ENCODE measurements at places on chromosomes 12 and 14.

GRCh38 chr14:31261859-31262731 lies 54.5 kb upstream of the HECTD1 start:
- DNase-seq: peak; percentile 84

DNA sequence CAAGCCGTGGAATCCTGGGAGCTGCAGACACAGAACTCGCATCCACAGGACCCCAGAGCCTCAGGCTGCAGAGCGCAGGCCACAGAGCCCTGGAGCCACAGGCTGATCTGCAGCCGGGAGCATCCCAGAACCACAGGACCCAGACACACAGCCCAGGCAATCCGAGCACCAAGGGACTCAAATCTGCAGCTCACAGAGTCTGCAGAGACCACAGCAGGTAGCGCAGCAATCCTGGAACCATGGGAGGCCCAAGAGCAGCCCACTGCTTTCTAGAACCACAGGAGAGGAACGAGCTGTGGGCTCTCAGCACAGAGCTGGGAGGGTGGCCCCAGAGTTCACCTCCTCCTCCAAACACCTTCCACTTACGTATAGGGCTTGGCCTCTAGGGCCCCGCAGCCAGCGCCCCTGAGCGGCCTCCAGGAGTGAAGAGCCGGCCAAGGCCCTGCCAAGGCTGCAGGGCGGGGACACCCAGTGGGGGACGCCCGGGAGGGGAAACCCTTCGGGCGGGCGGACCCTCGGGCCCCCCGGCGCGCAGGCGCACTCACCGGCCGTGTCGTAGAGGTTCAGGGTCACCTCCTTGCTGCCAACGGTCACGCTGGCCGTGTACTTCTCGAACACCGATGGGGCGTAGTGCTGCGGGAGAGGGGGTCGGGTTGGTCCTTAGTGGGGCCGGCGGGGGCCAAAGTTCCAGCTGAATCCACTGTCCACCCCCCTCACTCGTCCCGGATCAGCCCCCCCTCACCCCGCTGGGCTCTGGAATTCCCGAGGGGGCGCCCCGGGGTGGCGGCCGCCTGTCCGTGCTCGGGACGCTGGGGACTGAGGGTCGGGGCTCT lies 665 bp downstream of the RHOF start:
- no peak for DNase-seq

- no peak for DNase-seq
Observed at GRCh38 chr12:55780685-55781084, 36.8 kb downstream of the SARNP start.

- DNase-seq: no peak
Observed at GRCh38 chr14:29999013-29999539, 71.4 kb upstream of the PRKD1 start.

- no peak for DNase-seq
Observed at GRCh38 chr12:89355243-89356068, 3.2 kb upstream of the DUSP6 start.

- no peak for DNase-seq
Observed at GRCh38 chr12:63036216-63036973, 101.4 kb upstream of the PPM1H start.

GRCh38 chr12:27604431-27604830 lies 80.4 kb downstream of the PPFIBP1 start:
- DNase-seq: no peak

- DNase-seq: no peak
Observed at GRCh38 chr14:91912035-91912434, 35.5 kb downstream of the FBLN5 start.

DNA sequence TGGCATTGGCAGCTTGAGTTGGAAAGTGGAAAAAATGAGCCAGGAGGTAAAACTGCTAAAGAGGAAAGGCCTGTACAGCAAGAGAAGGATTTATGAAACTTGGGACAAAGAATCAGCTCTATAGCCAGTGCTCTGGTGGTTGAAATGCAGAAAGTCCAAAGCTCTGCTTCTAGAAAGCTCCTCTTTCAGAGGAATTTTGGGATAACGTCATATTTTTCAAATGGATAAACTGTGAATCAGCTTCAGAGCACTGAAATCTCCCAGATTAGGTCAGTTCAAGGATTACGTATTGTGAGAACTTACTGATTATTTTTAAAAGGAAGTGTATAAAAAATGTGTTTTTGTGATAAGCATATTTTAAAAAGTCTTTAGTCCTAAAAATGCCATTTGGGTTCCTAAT lies 203.1 kb upstream of the CNOT2 start:
- no peak for DNase-seq

- no peak for DNase-seq
Observed at GRCh38 chr12:109346920-109347319, 780 bp upstream of the MYO1H start.

GRCh38 chr14:60212503-60213371 lies 36.3 kb upstream of the PPM1A start:
- DNase-seq: no peak

DNA sequence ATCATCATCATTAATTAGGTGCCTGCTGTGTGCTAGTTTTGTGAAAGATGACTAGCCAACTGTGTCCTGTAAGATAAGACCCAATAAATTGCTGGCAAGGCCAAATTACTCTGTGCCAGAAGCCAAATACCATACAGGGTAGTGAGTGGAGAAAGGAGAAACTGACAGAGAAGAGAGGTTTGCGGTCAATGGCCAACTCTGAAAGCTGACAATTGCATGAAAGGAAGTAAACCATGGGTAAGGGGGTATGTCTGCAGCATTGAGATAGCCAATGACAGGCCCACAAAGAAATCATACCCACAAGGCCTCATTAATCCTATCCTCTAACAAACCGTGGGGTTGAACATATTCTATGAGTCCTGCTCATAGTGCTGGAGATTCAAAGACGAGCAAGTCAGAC lies 236.6 kb upstream of the CCDC196 start:
- no peak for DNase-seq

DNA sequence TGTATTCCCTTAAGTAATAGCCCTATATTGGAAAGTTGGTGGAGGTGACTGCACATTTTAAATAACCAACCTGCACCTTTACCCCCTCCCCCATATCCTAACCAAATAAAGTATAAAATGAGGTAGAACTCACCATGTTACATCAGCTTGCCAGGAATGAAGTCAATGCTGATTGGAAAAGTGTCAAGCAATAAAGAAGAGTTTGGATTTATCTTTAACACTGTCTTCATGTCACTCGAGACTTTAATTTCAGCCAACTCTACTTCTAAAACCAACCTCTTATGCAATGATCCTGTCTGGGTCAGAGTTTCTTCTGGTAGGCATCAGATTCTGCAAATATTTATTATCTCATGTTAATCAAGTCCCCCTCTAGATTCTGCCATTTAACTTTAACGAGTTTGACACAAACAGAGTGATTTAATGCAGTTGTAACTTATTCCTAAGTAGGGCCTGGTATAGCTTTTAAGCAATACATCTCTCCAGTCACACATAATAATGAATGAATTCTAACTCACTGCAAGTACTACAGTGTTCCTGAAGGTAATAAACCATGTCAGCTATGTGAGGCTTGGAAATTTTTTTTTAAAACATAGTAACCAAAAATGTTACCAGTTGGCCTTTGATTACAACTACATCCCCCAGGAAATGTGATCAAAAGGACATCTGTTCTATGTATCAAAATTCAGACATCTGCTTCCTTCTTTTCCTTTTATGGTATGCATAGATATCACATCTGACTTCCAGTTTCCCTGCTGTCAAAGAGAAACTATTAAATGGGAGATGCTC lies 98.7 kb downstream of the ERGIC2 start:
- no peak for DNase-seq

DNA sequence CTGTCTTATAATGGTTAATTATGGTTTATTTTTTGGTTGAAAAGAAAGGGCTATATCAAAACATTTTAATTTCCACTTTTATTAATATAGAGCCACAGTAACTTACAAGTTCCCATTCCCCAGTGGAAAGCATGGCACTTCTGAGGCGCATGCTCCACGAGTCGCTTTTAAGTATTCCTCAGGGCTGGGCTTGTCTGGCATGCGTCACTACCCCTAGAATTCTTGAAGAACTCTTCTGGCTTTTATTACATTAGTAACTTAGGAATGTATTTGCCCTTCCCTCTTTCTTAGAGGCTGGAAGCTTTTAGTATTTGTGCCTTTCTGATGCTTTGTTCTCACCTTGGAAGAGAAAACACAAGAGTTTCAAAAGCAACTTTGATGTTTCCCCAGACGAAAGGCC lies 81.1 kb downstream of the ESR2 start:
- DNase-seq: no peak

GRCh38 chr14:51912112-51912786 lies 51.8 kb downstream of the GNG2 start:
- no peak for DNase-seq

GRCh38 chr12:123351349-123351748 lies 13.3 kb downstream of the SBNO1 start:
- no peak for DNase-seq

DNA sequence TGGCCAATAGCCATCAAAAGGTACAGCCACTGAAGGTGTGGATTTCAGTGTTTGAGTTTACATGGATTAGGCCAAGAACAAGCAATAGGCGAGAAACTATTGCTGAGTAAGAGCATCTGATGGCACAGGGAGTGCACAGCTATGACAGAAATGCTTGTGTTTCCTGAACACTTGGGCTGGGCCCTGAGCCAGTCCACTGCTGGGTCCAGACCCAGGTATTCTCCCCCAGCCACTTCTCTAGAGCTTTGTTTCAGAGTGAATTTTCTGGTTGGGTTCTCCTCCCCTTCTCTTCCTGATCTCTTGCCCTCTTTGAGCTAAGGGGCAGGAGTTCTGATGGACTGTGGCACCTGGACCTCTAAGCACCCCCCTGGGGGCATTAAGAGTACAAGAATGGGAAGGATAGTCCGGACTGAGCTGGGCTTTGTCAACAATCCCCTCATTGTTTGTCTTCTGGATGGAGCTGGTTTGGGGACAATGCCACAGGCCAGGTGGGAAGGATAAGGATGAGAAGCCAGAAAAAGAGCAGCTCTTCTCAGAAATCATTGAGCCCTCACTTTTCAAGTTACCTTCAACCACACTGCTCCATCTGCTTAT lies 8.3 kb downstream of the HOXC5 start:
- no peak for DNase-seq

DNA sequence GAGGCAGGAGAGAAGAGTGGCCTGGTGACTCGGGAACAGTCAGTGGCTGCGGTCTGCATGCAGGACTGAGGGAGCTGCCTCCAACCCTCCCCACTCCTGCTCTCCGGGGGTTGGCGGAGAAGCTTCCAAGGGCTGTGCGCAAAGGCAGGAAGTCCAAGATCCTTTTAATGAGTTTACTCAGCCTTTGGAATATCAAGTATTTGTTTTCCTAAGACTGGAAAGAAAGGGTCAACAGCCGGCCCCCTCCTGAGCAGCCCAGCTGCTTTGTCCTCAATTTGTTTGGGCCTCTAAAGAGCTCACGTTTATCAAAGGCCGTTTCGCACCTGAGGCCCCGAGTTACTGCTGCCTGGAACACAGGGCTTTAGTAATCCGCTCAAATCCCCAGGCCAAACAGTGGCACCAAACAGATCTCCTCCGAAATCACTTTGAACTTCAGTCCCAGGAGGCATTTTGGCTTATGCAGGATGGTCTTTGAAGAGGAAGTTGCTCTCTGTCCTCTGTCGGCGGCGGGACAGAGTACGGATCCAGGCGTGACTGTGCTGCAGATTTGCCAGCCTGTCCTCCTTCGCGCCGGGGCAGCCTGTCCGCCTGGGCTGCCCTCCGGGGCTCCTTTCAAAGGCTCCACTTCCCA lies 117.2 kb upstream of the FZD10 start:
- peak; percentile 92 for DNase-seq

DNA sequence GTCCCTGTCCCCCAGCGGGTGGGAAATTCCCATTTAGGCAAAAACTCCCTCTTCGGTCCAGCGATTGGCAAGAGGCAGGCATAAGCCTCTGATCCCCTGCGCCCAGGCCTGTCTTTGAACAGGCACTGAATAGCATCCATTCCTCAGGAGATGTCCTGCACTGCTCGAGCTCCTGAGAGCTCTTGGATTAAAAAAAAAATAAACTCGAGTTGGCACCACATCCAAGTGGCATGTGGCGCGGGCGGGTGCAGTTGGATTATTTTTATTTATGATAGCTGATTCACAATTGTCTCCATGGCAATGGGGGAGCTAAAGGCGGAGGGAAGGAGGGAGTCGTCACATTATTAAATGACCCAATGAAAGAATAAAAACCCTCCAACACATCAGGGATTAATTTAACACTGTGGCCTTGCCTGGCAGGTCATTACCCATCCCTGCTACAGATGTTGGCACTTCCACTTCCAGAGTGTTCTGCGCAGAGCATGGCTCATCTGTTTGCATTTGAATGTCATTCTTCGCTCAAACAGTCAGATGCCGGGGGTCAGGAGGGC lies 207.2 kb downstream of the AACS start:
- no peak for DNase-seq

DNA sequence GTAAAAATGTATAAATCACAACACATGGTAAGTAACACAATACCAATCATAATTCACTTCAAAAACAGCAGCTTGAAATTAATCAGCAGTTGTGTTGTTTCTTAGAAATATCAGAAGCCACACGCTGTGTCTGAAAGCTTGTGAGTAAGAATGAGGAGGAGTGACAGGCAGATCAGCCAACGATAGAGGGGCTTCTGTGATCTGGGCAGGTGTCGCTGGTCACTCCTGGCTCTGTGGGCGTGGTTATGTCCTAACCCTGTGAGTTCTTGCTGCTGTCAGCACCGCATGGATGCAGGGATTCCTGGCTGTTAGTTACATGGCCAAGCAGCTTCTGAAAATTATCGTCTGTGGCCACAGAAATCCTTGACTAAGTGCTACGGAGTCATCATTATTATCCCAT lies 123.4 kb downstream of the SLC25A47 start:
- DNase-seq: no peak

- no peak for DNase-seq
Observed at GRCh38 chr12:114096461-114096860, 130.3 kb upstream of the RBM19 start.

DNA sequence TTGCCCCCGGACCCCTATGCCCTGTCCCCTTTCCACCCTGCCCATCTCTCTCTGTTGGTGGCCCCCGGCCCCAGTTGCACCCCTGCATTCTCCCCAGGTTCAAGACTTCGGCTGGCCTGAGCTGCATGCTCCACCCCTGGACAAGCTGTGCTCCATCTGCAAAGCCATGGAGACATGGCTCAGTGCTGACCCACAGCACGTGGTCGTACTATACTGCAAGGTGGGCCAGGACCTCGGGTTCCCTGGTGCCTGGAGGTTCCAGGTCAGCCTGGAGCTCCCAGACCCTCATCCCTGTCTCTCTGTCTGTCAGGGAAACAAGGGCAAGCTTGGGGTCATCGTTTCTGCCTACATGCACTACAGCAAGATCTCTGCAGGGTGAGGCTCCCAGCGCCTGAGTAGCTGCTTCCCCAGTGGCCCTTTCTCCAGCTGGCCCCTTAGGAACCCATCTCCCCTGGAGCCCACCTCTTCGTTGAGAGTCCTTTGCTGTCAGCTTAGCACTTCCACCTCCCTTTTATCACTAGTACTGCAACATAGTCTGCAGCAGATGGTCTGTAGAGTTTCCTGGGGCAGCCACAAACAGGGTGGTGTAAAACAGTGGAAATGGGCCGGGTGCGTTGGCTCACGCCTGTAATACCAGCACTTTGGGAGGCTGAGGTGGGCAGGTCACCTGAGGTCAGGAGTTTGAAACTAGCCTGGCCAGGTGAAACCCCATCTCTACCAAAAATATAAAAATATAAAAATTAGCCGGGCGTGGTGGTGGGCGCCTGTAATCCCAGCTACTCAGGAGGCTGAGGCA lies 5.8 kb downstream of the TNS2 start:
- DNase-seq: no peak

- DNase-seq: no peak
Observed at GRCh38 chr14:68471029-68471963, 321.6 kb downstream of the ZFP36L1 start.

GRCh38 chr14:99136401-99136800 lies 135.6 kb downstream of the BCL11B start:
- DNase-seq: no peak

- DNase-seq: peak; percentile 49
Observed at GRCh38 chr12:89706986-89707702, 1.5 kb downstream of the ATP2B1 start.
